NCI-H526 (cell line): ENCODE measurements at places on chromosomes 2 and 18.

DNA sequence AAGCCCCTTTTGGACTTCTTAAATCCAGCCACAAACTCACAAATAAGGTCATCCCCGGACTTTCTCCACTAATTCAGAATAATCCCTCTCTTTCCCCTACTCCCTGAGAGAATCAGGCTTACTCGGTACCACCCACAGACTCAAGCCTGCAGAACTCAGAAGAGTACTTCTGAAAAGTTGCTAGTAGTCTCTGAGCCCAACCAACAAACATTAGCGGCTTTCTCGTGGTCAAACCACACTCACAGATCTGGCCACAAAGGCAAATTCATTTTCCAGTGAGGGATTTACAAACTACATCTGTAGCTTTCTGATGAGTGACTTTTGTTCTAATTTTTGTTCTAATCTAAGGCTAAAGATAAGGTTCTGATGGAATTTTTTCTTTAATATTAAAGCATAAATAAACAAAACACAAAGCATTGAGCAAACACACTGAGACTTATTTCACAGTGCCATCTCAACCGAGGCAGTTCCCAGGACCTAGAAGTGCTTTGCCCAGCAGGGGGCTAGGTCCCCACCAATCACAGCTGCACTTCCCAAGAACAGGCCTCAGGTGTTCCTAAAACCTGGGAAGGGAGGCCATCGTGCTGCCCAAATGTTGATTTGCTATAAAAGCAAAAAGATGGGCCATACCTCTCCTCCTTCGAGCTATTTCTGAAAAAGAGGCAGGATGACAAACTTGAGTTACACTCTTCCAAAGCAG lies 110.7 kb downstream of the COLEC12 start:
- DNase-seq = no peak

DNA sequence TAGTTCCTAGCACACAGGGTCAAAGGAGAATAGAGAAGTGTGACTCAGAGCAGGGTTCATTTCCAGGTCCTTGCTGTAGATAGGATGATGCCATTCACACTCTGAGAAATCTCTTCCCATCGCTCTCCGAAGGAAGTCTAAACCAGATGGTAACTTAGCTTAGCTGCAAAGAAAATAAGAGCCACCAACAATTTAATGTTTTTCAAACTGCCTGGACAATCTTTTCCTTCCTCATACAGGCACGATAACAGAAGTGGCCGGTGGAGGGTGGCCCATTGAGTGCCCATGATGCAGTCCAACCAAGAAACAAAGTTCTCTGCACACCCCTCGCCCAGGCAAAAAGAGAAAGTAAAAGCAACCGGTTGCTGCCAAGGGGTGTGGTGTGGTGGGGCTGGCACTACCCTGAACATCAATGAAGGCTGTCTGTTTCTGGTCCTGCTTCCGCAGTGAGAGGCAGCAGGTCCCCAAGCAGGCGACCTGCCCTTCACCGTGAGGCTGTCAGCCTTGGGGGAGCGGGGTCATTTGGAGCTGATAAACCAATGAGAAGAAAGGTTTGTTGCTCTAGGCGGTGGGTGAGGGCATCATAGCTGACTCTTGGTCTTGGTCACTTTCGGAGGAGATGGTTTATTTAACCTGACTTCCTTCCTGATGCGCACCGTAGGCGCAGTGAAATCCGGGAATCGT lies 105.6 kb upstream of the CD302 start:
- DNase-seq = no peak

- no peak for DNase-seq
These were observed 56.3 kb downstream of the TNFRSF11A start for GRCh38 chr18:62381373-62381772.

DNA sequence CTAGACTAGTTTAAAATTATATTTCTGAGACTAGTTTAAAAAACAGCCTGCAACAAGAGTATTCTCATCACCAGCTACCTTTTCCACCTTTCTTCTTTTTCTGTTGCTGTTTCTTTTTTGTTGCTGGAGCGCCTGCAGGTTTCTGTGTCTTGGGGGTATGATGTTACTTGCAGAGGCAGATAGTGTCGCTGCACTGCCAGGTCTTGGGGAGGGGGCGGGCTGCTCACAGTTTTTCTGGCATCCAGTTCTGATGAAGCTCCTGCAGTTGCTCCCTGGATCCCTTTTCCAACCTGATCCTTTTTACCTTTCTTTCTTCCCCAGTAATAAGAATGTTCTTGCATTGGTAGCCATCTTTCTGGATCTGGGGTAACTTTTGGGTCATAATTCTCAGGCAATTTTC lies 8.0 kb upstream of the C18orf32 start:
- DNase-seq = no peak

GRCh38 chr2:96264086-96264485 lies 1.7 kb downstream of the TMEM127 start:
- DNase-seq = no peak

- no peak for DNase-seq
These were observed 107.8 kb downstream of the NBEAL1 start for GRCh38 chr2:203122317-203122986.

DNA sequence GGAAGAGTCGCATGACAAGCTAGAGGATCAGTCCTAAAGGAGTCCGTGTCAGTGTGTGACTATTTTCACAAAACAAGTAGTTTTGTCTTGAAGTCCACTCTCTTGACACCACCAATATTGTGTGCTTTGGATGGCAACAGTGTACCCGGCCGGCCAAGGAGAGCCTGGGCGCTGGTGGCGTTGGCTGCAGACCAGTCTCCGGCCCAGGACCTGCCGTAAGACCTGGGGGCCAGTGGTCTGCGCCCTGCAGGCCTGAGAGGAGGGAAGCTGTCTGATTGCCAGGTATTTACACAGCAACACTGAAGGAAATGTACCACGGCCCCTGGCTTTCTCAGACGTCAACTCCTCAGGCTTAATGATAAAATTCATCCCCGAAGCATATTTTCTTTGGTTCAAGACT lies 472.4 kb upstream of the SALL3 start:
- DNase-seq = no peak

GRCh38 chr18:36572135-36572856 lies 256.5 kb downstream of the TPGS2 start:
- DNase-seq = no peak

DNA sequence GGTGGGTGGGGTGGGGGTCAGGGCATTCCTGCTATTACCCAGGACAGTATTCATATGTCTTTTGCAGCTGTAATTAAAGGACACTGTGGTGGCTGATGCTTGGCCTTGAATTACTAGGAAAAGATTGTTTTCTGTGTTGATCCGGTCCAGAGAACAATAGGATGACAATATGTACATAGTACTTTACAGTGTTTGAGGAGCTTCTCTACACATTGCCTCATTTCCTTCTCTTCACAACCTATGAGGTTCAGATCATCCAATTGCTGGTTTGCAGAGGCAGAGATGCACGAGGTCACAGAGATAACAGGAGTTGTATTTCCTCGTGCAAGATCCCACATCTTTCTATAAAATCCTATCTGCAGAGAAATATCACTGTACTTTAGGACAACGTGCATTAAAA lies 119.5 kb downstream of the LIPG start:
- no peak for DNase-seq

DNA sequence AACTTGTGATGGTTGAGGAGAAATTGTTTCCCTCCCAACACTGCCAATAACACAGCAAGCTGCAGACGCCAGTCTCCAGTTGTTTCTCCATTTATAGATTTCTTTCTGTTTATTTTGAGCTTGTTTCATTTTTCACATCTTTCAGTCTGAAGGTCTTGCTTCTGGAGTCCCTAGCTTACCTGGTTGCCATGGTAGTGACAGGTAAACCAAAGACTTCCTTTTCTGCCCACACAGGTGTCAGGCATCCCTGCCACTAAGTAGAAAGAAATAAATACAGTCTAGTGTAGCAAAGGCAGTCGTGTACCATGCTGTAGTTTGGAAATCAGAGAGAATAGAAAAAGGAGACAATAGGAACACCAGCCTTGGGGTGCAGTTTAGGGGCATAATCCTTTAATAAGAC lies 82.8 kb downstream of the MARCHF4 start:
- no peak for DNase-seq

DNA sequence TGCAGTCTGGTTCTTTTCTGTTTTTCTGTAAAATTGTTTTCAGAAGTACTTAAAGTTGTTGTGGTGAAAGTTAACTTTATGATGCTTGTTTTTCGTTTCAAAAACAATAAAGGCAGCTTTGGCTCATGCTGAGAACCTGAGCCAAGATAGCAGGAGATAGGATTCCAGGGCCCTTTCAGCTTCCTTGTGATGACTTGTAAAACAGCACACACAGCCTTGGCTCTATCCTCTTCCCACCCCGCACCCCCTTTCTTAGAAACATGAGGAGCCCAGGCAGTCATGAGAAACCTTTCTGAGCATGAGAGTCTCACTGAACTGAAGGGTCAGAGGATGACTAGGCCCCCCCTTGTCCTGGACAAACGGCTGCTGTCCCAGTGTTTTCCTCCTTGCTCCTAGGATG lies 12.4 kb upstream of the CHRNA1 start:
- no peak for DNase-seq

DNA sequence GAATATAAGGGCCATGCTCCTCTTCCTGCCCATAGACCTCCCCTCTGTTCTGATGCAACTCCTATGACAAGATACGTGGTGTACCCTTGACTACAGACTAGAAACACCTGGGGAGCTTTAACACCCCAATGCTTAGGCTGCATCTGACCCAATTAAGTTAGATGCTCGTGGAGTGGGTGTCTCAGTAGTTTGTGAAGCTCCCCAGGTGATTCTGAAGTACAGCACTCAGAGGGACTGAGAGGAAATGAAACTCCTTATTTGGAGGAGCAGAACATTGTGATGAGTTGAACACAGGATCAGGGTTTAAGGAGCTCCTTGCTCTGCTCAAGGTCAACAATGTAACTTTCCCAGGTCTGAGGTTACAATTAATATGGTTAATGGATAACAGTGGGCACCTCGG lies 80.3 kb upstream of the TTC39C start:
- no peak for DNase-seq

- no peak for DNase-seq
These were observed 15.6 kb downstream of the PDE6D start for GRCh38 chr2:231765496-231765929.

DNA sequence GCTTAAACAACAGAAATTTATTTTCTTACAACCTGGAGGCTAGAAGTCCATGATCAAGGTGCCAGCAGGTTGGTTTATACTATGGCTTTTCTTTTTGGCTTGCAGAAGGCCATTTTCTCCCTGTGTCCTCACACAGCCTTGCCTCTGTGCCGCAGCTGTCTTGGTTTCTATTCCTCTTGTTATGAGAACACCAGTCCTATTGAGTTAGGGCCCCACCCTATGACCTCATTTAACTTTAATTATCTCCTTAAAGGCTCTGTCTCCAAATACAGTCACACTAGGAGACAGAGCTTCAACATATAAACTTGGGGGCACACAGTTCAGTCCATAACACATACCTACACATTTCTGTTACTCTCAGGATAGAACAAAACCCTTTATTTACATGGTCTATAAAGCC lies 17.3 kb upstream of the RHOB start:
- DNase-seq = no peak

- DNase-seq = no peak
These were observed 86.3 kb downstream of the ZFP36L2 start for GRCh38 chr2:43139996-43140621.

GRCh38 chr18:39701839-39702238 lies 2136.2 kb upstream of the CELF4 start:
- no peak for DNase-seq

GRCh38 chr2:103327966-103328365 lies 566.1 kb downstream of the TMEM182 start:
- no peak for DNase-seq

GRCh38 chr2:233456934-233457333 lies 102.6 kb downstream of the DGKD start:
- no peak for DNase-seq

GRCh38 chr2:83386549-83386948 lies 1072.5 kb downstream of the SUCLG1 start:
- DNase-seq = no peak

DNA sequence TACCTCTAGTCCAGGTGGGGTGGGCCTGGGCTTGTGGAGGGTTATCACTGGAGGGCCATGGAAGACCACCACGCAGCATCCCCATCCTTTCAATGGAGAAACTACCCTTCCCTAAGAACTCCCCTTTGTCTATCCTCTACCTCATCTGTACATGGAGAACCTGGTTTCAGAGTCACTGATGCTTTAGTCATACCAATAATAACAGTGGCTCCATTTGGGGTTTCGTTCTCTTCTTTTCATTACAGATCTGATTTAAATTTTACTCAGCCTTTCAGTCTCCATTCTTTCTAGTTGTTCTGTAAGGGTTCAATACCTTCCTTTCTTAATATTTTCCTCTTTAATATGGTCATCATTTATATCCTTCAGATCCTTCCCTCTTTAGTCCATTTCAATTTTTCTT lies 54.6 kb upstream of the ZFP36L2 start:
- no peak for DNase-seq

DNA sequence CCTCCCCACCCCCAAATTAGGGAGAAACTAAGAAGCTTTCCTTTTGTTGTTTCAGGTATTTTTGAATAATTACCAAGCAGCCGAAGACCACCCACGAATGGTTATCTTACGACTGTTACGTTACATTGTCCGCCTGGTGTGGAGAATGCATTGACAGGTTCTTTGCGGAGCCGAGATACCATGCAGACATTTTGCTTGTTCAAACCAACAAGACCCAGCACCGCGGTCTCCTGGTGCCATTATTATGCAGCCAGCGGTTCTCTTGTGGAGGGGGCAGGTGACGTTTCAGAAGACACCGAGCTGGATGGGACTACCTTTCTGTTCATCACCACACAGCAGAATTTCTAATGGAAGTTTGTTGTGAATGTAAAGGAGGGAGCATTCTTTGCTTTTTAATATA lies 43.4 kb downstream of the BCL2L11 start:
- no peak for DNase-seq

DNA sequence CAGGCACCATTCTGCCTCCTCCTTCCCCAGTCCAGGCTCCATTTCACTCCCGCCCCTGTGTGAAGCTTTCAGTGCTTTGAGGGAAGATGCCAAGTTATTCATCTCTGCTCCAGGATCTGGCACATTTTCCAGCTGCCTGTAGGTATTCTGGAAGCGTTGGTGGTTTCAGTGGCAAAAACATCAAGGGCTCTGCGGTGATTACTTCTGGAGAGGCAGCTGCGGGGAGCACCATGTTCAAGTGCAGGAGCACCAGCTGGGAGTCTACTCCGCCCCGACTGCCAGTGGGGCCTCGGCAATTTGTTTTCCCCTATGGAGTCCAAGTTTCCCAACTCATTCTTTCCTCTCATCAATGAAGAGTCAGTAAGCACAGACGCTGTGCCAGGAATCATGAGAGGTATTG lies 211.7 kb downstream of the CLIP4 start:
- no peak for DNase-seq

- no peak for DNase-seq
These were observed 277.0 kb upstream of the ZEB2 start for GRCh38 chr2:144796936-144797335.

DNA sequence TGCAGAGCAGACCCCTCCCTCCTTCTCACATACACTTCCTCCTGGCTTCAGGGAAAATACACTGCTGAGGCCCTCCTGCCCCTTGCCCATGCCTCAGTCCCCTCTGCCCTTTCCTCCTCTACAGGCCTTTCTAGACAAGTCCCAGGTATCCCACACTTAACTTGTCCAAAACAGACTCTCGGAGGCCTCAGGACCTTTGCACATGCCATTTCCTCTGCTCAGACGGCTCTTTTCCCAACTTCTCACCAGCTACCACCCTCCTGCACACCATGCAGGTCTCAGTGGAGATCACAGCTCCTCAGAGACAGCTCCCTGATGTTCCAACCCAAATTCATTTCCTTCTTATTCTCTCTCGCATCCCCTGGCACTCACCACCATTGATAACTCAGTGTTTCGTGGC lies 11.7 kb downstream of the TBC1D8 start:
- no peak for DNase-seq
